Fibroblast of skin of scalp (primary cell): ENCODE measurements at places on chromosomes 1 and 21.

GRCh38 chr1:35287807-35288640 is 19.5 kb downstream of the ZMYM4 start:
- peak; percentile 78 for DNase-seq

DNA sequence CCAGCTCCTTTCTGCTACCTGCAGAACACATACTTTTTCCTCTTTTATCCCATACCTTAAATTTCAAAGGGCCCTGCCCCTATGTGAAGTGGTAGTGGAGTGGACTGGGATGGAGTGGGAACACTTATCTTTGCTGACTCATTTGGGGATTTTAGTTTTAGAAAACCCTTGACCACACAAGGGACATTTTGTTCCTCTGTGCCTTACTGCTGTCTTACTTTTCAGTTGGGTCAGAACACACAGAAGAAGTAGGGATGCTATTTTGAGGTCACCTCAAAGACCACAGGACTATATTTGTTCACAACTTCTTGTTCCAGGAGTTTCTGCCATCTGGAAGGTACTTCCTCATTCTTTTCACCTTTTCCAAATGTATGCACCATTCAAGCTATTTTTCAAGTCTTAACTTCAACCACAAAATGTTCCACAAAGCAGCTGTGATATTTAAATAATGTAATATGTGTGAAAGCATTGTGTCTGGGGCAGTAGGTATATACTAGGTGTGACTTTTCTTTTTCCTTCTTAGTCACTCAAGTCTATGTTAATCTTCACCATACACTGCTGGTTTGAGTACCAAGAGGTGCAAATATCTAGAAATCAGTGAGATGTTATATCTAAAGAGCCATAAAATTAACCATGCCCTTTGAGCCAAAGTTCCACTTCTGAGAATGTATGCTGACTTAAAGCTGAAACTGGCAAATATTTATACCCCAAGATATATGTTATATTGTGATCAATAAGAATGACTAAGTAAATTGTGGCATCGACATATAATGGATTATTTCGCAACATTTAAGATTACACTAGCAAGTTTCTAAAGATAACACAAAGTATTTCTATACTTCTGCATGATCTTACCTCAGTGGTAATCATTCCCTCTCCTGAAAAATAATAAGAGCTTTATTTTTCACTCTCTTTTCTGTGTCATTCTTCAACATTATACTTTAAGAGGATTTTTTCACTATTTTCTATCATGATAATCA is 308.5 kb downstream of the MRPL39 start:
- DNase-seq: no peak

DNA sequence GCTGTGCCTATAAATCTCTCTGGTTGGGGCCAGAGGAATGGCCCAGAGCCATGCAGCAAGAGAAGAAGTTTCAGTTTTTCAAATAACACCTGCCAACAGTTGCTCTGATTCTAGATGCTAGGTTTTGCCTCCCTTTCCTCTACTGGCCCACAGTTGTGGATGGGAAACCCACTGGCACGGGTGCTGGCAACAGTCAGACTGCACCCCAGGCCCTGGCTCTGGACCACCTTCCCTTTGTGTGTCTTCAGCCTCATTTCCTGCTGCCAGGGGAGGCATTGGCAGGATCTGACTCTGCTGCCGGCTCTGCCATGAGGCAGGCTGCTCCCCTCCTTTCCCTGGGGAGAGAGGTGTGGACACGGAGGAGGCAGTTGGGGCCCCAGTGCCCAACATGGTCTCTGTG is 142.0 kb downstream of the IGSF21 start:
- no peak for DNase-seq

- no peak for DNase-seq
Measured at GRCh38 chr1:58818976-58819375, 35.1 kb upstream of the JUN start.

DNA sequence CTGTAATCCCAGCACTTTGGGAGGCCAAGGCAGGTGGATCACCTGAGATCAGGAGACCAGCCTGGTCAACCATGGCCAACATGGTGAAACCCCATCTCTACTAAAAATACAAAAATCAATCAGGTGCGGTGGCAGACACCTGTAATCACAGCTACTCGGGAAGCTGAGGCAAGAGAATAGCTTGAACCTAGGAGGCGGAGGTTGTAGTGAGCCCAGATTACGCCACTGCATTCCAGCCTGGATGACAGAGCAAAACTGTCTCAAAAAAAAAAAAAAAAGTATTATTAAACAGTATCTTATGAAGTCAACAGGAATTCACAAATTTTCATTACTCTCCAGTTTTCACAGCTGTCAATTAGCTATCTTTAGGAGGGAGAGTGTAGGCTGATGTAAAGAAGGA is 3.8 kb downstream of the ACBD6 start:
- DNase-seq: no peak

- DNase-seq: no peak
Measured at GRCh38 chr1:35442734-35443133, 114.5 kb downstream of the KIAA0319L start.

DNA sequence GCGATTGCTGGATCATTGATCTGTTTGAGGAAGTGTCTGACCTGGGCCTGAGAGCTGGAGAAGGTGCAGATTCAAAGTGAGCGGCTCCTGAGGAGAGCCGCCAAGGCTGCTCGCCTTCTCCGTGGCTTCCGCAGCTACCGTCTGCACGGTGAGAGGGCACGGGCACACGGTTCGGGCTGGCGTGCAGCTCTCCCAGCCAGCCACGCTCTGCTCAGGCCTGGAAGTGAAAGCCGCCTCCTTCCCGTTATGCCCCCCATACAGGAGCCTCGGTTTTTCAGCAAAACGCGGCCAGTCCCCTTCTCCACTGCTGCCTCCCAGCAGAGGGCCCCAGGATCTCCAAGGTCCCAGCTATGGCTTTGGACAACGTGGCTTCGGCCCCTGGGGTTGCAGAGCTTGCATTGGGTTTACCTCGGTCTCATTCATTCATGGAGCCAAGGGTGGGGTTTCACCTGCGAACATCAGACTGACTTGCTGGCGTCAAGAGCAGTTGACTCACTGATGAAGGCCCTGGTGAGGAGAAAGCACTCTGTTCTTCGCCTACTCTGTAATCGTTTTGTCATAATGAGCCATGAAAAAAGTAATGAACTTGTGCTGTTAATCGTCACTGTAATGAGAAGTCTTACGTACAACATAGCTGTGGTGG is 24.4 kb upstream of the PDXK start:
- DNase-seq: no peak

GRCh38 chr1:205587581-205587980 is 44.2 kb downstream of the ELK4 start:
- DNase-seq: no peak

DNA sequence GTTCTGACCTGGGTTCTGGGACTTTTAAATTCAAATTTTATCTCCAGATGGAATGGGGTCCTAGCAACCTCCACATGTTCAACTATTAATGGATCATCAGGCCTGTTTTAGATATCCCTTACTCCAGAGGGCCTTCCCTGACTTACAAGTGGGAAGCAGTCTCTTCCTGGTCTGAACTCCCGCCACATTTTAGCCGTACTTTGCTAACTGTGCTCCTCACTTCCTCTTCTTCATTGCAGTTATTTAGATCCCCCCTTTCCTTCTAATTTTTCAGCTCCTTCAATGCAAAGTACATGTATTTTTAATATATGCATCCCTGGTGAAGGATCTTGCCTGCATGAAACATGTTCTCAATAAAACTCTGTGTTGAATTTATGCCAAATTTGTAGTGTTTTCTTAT is 3.7 kb downstream of the CD1A start:
- DNase-seq: no peak
